ENCODE measurements at places on chromosomes 2 and 18.

DNA sequence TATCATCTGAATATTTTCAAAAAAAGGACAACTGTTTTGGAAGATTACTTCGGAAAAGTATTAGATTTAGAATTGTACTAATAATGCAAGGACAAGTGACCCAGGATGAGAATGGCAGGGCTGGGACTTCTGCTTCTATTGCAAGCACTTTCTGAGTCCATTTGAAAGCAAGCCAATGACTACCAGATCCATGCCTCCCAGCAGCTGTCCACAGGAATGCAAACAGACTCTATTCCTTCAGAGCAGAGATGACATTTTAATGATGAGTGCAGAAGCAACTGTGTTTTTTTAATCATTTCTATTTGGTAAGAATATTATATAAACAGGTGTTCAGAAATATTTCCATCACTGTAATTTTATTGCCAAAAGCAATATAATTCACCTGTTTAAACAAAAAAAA is 456.7 kb downstream of the SOX11 start:
- DNase-seq, result no peak

GRCh38 chr2:216991563-216991962 is 131.7 kb upstream of the TNP1 start:
- no peak for DNase-seq

- DNase-seq, result no peak
Measured at GRCh38 chr18:23540867-23541266, 37.6 kb downstream of the RMC1 start.

DNA sequence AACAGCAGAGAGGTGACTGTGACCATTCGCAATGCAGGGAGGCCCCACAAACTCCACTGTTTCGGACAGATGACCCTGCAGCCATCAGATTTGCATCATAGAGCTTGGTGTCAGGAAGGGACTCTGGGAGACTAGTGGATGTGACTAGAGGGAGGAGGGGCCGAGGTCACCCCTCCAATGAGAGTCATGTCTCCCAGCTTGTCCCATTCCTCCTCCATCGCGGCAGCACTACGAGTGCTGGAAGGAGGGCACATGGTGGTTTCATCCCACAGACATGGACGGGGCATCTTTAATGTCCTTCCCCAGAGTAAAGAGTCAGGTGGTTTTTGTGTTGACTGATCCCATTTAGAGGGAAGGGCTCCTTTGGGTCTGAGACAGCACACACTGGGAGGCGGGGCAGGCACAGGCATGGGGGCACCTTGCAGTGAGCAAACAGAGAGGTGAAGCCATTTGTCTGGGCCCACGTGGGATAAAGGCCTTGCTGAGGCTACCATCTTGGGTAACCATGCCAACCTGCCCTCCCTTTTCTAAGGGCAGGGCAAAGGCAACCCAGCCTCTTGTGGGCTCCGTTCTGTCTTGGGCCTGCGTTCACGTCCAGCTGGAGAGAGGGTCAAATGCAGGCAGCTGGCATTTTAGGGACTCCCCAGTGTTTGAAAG is 208.1 kb downstream of the ASB1 start:
- no peak for DNase-seq

DNA sequence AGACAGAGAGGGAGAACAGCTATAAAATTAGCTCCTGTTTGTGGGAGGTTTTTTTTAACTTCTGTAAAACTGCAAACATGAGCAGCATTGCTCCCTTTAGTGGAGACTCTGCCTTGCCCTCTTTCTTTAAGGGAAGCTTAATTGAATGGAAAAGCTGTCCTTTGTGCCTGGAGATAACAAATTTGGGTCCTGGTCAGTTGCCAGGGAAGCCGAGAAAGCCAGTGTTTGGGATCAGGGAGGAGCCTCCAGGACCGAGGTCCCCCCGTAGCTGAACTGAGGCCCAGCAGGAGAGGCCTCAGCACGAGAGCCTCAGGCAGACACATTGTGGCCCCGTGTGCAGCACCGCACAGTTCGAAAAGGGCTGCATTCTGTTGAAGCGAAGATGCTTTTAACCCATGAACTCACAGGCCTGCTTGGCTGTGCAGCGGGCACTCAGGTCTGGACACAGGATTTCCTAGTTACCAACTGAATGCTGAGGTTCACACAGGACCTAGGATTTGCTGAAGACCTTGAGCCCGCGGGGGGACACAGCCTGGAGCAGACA is 369.7 kb downstream of the DCDC2C start:
- no peak for DNase-seq

DNA sequence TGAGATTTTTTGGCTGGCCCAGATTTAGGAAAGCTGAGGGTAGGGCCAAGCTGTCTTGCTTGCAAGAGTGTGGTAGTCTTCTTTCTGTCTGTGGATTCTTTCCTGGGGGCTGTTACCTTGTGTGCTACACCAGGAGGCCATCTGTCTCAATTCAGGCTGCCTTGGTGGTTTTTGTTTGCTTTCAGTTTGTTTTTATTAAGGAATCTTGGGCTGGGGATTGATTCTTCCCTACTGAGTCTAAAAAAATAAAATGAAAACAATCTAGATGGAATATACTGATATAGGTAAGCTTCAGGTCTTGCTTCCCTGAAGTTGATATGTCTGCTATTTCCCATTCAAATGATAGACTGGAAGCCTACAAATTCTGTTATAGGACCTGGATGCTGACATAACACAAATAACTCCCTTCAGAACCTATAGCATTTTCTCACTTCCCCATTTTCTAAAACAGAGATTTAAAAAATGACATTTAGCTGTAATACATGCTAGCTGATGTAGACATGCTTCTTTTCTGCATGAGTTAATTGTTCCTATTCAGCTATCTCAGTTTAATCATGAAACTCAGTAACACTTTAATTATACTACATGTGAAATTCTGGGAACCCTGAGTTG is 5.3 kb downstream of the LHCGR start:
- DNase-seq, result no peak

DNA sequence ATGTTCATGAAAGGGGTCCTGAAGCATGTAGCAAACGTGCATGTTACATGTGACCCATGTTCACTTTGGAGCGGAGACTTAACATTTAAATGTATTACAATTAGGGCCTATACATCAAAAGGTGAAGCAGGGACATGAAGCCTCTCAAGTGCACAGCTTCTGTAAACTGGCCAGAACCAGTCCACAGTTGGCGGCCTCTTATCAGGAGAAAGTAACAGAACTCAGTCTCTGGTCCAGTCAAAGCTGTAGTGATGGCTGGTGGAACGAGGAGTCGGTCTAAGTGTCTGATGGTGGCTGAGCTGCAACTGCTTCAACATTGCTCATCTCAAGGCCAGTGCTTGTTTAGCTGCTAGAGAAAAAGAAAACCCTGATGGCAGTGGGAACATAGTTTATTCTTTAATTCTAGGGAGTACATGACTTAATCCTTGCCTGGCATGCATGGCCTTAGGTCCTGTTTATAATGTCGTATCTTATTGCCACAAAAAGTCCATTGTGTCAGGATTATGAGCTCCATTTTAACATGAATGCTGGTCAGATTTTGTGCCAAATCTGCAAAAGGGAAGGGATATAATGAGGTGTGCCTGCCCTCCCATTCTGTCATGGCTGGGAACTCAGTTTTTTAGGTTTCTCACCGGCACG is 22.2 kb upstream of the YES1 start:
- DNase-seq, result no peak

DNA sequence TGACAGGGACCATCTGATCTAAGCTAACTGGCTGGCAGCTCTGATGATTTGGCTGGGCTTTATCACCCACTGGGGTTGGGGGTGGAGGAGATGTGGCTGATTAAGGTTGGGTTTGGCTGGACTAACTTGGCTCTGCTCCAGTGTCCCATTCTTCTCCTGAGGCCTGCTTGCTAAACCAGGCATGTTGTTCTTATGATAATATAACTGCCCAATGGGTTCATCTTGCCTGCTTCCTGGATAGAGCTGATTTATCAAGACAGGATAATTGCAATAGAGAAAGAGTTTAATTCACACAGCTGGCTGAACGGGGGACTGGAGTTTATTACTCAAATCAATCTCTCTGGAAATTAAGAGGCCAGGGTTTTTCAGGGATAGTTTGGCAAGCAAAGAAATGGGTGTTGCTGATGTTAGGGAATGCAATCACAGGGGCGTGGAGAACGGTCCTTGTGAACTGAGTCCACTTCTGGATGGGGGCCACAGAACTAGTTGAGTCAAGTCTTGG is 150.4 kb downstream of the PTH2R start:
- DNase-seq, result peak; percentile 62

DNA sequence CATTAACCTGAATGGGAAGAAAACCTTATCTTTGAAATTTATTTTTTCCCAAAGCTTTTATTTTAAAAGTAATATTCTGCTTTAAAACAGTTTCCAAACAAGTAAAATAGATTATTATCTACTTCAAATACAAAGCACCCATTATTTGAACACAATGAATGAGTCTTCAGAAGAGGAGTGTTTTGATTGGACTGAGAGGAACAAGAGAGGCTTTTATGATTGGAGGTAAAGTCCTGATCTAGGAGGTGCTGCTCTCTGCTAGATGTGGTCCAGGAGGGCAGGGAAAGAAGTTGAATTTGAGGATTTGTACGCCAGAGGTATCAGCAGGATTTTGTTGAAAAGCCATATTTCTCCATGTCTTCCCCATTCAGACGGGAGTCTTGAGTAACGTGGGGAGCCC is 900.7 kb downstream of the SOCS6 start:
- DNase-seq, result no peak

DNA sequence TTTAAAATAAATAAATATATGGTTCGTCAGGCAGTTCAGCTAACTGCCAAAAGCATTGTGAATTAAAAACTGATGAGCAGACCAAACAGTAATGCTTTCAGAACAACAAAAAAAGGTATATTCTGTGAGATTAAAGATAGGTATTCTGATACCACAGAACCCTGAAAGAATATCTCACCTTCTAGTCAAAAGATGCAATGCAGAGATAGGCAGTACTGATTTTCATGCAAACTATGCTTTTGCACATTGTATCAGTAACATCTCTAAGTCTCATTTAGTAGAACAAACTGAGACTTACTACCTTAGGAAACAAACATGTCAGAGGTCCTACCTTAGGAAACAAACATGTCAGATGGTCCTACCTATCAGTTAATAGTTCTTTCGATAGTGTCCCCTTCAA is 32.4 kb downstream of the CUL3 start:
- no peak for DNase-seq

DNA sequence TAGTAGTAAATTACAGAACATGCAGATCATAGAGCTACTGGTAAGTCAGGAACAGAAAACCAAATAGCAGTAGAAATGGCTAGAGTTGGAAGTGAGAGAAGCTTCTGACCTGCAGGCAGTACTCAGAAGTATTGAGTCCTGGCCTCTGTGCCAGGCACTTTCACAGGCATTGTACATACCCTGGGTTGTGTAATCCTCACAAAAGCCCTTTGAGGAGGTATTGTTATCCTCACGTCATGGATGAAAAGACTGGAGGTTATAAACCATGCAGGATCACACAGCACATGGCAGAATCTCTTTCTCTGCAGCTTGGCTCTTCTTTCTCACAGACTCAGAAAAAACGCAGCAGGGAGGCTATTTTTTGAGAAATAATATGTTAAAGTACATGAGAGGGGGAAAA is 789.3 kb upstream of the FAM98A start:
- no peak for DNase-seq

GRCh38 chr2:112973156-112973555 is 4.7 kb upstream of the IL36G start:
- no peak for DNase-seq

DNA sequence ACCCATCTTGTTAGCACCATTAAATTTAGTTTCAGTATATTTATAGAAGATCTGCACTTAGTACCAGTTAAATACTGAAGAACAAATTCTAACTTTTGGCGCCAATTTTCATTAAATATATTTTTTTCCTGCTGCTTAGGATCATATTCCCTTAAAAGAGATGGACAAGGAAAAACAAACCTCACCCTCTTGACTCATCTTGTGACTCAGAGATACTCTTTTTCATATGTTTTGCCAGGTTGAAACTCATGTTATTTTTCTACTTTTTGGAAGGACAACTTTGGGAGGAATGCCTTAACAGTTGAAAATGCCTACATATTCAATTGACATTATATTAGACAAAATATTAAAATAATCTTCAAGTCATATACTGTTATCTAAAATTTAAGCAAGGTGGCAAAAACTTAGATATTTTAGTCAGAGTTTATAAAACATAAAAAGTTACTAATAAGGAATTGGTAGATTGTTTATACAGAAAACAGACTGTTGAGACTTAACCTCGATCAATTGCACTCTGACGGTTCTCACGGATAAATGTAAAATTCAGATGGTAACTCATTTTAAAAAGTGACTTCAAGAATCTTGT is 36.2 kb downstream of the PNO1 start:
- DNase-seq, result no peak

DNA sequence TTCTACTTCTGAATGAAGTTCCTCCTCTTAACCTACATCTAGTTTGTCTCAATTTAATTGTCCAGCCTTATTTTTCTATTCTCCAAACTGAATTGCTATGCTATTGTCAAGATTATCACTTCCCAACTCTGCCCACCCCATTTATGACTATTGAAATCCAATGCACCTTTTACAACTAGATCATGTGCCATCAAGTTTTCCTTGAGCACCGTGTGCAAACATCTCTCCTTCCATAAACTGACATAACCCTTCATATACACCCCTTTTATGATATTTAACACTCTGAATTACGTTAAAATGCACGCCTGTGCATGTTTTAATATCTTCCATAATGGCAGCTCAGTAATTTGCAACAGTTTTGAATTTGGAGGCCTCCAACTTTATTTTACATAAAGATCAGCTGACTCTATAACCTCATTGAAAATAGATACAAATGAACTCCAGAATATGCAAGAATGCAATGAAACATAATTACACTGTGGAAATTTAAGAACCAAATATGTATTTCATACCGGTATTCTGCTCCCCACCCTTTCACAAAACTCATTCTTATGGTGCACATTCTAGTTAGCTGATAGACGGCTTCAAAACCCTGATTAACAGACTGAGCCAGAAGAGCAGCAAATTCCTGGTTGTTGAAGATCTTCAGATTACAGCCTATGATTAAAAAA is 85.5 kb downstream of the SMAD2 start:
- DNase-seq, result no peak

GRCh38 chr18:51890762-51891161 is 449.2 kb upstream of the DCC start:
- peak; percentile 9 for DNase-seq

DNA sequence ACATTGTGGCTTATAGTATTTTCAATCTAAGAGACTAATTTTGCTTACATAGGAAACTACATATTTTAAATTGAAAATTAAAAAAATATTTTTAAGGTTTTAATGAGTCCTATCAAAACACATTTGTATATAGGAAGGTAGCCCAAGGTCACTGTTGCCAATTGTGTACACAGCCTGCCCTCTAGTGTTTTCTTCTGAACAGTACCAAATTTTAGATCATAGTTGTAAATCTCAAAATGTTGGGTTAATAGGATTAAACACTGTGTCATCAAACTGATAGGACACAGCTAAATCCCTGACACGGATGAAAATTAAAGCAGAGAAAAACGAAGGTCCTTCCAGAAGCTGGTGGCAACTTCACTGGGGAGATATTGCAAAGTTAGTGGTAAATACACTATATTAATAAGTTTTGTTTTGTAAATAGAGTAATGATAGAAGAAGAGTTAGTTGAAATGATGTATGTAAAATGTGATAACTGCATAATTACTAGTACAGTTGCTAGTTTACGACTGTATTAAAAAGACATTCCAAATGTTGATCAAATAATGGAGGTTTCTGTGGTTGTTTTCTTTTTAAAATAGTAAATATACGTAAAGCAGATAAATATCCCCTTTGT is 19.7 kb downstream of the CLUL1 start:
- no peak for DNase-seq

GRCh38 chr2:219560037-219560892 is 11.1 kb downstream of the OBSL1 start:
- no peak for DNase-seq
